ENCODE measurements at places on chromosomes 3 and 15.

DNA sequence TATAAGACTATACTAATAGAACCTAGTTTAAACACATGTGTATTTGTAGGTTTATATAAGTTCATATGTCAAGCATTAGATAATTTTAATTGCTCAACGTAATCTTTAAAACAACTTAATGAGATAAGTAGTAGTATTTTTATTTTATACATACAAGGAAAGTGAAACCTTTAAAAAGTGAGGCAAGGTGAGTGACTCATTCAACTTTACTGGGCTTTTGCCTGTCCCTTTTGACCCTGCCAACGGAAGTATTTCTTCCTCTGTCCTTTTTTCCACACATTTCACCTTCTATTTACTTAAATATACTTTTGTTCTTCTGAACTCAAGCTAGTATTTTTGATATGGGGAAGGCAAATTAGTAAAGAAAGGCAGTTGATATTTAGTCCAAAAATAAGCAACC is 78.5 kb downstream of the KBTBD8 start:
- DNase-seq: no peak

GRCh38 chr3:111081008-111081545 is 9.5 kb downstream of the NECTIN3 start:
- DNase-seq: no peak

- no peak for DNase-seq
Measured at GRCh38 chr15:68565726-68566125, 13.1 kb upstream of the CORO2B start.

GRCh38 chr3:177724020-177724638 is 526.8 kb upstream of the TBL1XR1 start:
- no peak for DNase-seq

Data from NCI-H510A (cell line).